ENCODE measurements at places on chromosomes 2 and 18.

DNA sequence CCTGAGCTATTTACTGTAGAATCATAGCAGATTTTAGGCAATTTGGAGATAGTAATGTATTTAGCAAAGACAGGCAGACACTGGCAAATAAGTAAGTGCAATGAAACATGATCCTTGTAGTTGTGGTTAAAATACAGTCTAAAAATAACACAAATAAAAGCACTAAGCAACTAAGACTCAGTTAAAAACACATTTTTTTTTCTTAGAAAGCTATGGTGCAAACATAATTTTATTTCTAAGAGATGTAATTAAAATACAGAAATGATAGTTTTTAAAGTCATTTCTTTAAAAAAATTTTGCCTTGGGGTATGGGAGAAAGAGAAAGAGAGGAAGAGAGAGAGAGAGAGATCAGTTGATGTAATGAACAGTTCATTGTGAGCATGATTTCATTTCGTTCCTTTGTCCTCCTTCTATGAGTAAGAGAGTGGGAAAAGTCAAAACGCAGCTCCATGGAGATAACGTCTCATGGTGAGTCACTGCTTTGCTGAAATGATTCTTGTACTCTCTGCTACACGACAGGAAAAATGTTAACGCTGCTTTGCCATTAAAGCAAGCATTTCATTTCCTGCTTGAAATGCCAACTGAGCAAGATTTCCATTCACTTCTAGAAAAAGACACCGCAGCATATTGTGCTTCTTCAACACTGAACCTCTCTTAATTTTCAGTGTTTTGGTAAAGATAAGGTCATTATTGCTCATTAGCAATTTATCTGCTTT, 61.3 kb upstream of the PGAP1 start:
- DNase-seq, result peak; percentile 94

DNA sequence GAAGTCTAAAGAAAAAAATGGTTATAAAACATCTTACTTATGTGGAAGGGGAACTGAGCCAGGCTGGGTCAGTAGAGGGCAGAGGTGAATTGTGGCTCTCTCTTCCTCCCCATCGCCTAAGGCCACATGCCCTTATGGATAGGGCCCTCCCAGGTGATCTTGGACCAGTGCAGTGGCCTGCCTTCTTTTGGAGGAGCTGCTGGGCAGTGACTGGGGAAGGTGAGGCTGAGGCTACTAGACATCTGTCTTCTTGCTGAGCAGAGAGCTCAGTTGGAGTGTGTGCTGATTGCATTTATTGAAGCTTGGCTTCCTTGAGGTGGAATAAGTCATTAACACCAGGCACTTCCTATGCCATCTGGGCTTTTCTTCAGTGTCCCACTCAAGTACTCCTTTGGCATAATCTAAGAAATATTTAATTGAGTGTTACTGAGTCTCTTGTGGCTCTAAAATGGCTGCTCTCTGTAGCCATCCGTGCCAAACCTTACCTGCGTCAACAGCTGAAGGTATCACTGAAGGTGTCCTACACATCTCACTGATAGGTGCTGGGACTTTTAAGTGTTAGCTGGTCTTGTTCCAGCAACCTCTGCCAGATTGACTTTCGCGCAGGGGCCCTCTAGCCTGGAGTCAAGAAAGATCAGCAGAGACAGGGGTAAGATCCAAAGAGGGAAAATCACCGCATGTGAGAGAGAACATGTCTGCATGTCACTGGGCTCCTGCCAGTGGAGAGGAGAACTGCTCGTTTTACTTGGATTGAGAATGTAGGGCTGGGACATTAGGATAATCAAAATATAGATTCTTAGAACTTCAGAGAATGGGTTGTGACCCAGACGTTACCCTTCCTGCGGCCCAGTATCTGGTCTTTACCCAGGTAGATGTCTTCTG, 256.1 kb downstream of the LTBP1 start:
- no peak for DNase-seq

DNA sequence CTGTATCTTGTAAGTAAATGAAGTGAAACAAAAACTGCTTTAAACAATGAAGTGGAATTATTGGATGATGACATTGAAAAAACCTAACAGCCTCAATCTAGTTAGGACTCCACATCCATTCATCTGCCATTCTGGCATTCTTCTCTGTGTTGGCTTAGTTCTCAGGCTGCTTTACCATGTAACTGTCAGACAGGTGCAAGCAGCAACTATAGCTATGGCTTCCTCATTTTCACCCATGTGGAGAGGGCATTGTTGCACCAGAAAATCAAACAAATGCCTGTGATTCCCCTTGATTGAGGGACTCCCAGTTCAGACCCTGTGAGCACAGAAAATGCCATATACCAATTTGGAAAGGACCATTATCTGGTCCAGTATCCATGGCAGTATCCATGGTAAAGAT, 129.5 kb upstream of the NYAP2 start:
- DNase-seq, result no peak

- DNase-seq, result no peak
Observed at GRCh38 chr2:170766693-170767092, 3.5 kb upstream of the ERICH2 start.

DNA sequence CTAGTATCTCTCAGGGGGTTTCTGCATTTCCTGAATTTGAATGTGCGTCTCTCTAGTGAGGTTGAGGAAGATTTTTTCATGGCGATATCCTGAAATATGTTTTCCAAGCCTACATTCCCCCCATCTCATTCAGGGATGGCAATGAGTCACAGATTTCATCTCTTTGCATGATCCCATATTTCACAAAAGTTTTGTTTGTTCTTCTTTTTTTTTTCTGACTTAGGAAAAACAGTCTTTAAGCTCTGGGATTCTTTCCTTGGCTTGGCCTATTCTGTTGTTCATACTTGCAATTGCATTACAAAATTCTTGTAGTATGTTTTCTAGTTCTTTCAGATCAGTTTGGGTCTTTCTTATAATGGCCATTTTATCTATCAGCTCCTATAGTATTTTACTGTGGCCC, 136.5 kb downstream of the DSEL start:
- no peak for DNase-seq

DNA sequence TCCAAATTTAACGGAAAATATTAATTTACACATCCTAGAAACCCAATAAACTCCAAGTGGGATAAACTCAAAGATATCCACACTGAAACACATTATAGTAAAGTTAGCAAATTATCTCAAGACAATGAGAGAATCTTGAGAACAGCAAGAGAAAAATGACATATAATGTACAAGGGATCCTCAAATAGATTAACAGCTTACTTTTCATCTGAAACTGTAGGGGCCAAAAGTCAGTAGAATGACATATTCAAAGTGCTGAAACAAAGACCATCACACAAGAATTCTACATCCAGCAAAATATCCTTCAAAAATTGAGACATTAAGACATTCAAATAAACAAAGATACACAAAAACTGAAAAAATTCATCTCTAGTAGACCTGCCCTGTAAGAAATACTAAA, 18.7 kb upstream of the METTL21A start:
- no peak for DNase-seq

GRCh38 chr2:173145454-173145853, 69.8 kb downstream of the MAP3K20 start:
- no peak for DNase-seq

DNA sequence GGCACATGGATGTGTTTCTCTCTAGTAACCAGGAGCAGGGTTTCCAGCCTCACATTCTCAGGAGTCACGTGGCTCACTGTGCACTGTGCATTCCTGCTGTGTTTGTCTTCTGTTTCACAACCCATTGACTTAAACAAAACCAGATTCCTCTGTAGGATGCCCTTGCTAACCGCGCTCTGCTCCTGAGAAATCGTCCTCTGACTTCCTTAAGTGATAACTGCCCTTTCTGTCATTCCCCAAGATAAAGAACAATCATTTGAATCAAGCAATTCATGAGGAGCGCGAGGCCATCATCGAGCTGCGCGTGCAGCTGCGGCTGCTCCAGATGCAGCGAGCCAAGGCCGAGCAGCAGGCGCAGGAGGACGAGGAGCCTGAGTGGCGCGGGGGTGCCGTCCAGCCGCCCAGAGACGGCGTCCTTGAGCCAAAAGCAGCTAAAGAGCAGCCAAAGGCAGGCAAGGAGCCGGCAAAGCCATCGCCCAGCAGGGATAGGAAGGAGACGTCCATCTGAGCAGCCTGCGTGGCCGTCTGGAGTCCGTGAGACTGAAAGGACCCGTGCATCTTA, 60.2 kb downstream of the RALBP1 start:
- peak; percentile 84 for DNase-seq

DNA sequence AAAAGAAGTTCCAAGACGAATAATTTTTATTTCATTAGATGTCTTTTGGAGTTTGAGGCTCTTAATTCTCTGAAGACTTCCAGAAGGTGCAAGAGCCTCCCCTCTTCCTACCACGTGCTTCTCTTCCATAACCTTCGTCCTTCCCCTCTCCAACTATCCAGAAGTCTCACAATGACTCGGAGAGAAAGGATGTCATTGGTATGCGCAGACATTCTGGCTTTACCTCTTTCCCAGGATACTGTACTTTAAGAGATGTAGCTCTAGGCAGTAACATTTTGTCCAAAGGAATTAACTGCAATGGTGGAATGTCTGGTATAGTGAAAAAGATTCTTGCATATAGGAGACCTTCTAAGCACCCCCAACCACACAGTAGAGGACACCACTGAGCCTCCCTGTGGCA, 249.0 kb upstream of the OSR1 start:
- no peak for DNase-seq

DNA sequence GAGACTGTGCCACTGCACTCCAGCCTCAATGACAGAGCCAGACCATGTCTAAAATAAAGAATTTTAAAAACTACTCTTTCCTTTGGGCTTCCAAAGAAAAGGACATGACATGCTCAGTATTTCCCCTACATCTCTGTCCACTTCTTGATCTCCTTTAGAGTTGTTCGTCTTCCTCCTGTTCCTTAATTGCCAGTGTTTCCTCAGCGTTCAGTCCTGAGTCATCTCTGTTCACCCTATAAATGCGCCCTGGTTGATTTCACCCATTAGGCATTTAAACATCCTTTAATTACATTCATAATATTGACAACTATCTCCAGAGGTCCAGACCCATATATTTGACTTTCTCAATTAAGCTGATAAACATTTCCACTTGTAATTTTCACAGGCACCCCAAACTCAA, 64.0 kb downstream of the AAK1 start:
- no peak for DNase-seq

- no peak for DNase-seq
Observed at GRCh38 chr18:11002796-11003195, 146.6 kb downstream of the PIEZO2 start.

- DNase-seq, result no peak
Observed at GRCh38 chr2:181300600-181301291, 156.4 kb upstream of the ITGA4 start.

DNA sequence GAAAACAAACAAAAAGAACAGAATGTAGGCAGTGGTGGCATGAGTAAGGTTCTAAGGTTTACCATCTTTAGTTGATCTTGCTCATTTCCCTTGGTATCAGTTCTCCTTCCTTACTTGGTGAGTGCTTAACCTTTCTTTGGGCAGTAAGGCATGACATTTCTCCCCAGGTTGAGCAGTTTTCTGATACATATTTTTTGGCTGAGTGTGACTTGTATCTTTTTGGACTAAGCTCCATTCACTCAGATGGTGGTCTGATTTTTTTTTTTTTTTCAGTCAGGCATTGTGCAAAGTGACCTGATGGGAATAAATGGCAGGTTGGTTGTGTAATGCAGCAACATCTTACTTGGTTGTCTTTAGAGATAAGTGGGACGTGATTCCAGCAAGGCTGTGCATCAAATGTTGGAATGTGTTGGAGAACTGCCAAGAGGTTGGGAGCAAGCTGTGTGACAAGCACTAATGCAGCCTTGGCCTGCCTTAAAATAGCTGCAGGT, 15.1 kb downstream of the SPTBN1 start:
- no peak for DNase-seq

- DNase-seq, result no peak
Observed at GRCh38 chr2:24521975-24522639, 31.1 kb downstream of the NCOA1 start.

- DNase-seq, result no peak
Observed at GRCh38 chr2:17892770-17893534, 14.5 kb downstream of the KCNS3 start.

GRCh38 chr2:181218401-181218821, 238.0 kb downstream of the UBE2E3 start:
- DNase-seq, result no peak

- DNase-seq, result no peak
Observed at GRCh38 chr2:66849153-66849755, 414.3 kb downstream of the MEIS1 start.

- DNase-seq, result no peak
Observed at GRCh38 chr18:62524440-62525200, 1.8 kb downstream of the ZCCHC2 start.

DNA sequence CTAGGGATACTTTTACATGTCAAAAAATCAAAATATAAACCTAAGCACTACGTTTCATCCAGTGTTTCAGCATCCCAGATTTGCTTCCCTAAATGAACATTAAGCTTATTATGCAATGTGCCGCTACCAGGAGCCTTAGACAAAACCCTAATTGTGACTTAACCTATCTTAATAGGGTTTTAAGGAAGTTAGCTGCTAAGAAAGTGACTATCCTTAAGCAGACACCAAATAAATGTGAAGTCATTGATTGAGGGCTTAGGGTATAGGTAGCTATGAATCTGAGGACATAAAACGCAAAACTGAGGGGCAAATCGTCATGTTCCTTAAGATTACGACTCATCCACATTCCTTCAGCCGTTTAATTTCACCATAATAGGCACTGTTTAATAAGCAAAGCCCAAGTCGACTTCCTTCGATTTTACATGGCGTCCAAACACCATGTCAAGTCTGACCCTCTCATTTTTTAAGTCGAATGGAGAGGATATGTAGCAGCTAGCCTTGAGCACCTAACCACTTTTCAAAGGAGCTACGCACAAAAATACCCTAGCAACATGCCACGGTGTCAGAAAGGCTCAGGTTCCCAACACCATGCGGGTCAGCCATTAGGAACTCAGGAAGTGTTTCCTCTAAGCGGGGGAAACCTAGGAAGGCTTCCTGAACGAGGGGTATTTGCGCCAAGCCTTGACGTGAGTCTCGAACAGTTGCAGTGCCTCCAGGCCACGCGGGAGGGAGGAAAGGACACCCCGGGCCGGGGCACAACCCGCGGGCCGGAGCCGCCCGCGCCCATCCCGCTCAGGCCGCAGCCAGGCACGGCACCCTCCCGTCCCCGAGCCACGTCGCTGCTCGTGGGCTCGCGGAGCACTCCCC, 1.0 kb downstream of the HDLBP start:
- DNase-seq, result peak; percentile 5

- DNase-seq, result peak; percentile 92
Observed at GRCh38 chr2:54570925-54571694, 115.0 kb downstream of the SPTBN1 start.

DNA sequence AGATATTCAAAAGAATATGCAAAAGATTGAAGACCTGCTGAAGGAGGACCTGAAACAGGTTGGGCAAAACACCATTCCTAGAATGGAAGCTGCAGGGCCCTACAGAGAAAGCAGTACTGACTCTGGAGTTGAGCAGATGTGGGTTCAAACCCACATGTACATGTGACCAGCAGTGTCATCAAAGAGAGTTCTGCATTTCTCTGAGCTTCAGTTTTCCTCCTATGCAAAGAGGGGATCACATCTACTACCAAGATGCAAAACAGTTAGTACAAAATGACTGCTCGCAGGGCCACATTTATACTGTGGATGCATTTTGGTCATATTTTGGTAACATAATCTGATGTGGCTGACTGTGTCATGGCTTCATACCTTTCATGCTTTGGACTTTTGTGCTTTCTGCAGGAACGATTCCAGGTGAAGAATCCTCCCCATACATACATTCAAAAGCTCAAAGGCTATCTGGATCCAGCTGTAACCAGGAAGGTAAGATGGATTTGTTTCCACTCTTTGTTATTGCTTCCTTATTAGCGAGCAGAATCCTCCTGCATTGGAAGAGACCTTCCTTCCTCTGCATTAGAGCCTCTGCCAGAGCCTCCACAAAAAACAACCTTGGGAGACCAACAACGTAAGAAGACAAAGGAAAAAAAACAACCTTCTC, 174.8 kb downstream of the PRPF40A start:
- DNase-seq, result no peak
